DND-41 (cell line): ENCODE measurements at places on chromosomes 6 and 20.
A peak's percentile ranks its signal among the peaks of the same experiment; 100 is the strongest.

GRCh38 chr6:15143086-15143485, 102.8 kb upstream of the JARID2 start:
- no peaks in the 10 kb centered on the region for H3K36me3 ChIP-seq
- no peaks in the 10 kb centered on the region for H3K27me3 ChIP-seq
- H3K27ac ChIP-seq: no peak overlapping the region
- H3K4me3 ChIP-seq: no peak overlapping the region
- DNase-seq: no peak
- H3K4me1 ChIP-seq: no peaks in the 10 kb centered on the region

DNA sequence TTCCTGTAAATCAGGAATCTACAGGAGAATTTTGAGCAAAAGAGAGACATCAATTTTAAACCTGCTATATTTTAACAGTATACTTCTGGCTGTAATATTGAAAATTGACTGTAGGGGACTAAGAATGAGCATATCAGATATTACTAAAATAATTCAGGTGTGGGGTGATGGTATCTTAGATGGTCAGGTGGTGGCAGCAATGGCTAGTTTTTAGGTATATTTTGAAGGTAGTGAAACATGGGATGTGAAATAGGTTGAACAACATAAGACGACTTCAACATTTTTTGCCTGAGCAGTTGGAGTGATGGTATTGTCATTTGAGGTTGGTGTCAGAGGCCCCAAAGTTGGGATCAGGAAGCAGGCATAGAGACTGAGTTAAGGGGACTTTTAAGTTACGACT, 32.1 kb downstream of the FAM83B start:
- no peak overlapping the region for H3K4me3 ChIP-seq
- H3K27ac ChIP-seq: no peak overlapping the region
- no peaks in the 10 kb centered on the region for H3K4me1 ChIP-seq
- no peak for DNase-seq

GRCh38 chr6:134312038-134312660, 5.8 kb downstream of the SGK1 start:
- no peaks in the 10 kb centered on the region for H3K27me3 ChIP-seq
- peaks cover 18% of the 10 kb centered on the region for H3K4me1 ChIP-seq
- no peaks in the 10 kb centered on the region for H3K36me3 ChIP-seq
- H3K4me3 ChIP-seq: no peak overlapping the region
- no peak overlapping the region for H3K27ac ChIP-seq
- no peak for DNase-seq

GRCh38 chr6:34189806-34190503, 44.1 kb upstream of the GRM4 start:
- peak; percentile 23 for DNase-seq
- H3K4me1 ChIP-seq: no peaks in the 10 kb centered on the region
- H3K36me3 ChIP-seq: no peaks in the 10 kb centered on the region
- H3K4me3 ChIP-seq: no peak overlapping the region
- no peaks in the 10 kb centered on the region for H3K27me3 ChIP-seq

DNA sequence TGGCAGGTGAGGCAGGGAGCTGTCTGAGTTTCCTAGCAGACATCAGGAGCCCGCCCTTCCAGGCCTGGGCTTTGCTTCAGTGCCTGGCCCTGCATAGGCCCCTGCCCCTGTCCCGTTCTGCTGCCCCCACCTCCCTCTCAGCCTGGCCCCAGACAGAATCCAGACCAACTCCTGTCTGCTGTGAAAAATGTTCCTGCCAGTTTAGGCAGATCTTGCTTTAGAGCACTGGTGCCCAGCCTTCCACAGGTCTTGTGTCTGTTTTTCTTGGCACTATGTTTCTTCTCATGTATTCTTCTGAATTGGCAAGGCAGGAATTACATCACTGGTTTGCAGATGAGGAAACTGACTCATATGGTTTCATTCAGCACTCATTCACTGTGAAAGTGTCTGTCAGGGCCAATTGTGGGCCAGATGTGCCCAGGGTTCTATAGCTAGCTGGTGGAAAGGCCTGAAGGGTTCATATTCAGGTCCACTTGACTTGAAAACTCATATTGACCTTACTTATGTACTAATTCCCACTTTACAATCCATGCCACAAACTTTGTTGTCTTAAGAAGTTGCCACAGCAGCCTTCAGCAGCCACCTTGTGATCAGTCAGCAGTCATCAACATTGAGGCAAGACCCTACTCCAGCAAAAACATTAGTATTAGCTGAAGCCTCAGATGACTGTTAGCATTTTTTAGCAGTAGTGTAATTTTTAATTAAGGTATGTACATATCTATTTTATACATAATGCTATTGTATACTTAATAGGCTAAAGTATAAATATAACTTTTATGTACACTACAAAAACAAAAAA, 40.5 kb downstream of the HLA-F start:
- peaks cover 44% of the 10 kb centered on the region for H3K27me3 ChIP-seq
- no peaks in the 10 kb centered on the region for H3K4me1 ChIP-seq
- H3K27ac ChIP-seq: no peak overlapping the region
